Brain (organoid and tissue), 16 donors: ENCODE measurements at places on chromosomes 6 and 20.

DNA sequence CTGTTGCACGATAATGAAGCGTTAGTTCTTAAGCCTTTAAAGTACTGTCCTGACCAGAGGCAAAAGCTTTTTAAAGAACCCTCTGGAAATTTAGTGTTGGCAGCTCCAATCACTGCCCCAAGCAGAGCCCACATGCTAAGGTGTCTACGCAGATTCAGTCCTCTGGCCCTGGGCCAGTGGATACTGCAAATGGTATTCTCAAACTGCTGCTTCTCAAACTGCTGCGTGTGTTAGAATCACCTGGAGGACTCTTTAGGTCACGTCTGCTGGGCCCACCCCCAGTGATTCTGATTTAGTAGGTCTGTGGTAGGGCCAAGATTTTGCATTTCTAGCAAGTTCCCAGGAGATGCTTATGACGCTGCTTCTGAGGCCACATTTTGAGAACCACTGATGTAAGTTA lies 96.0 kb upstream of the CCDC28A start:
- no peak for DNase-seq

DNA sequence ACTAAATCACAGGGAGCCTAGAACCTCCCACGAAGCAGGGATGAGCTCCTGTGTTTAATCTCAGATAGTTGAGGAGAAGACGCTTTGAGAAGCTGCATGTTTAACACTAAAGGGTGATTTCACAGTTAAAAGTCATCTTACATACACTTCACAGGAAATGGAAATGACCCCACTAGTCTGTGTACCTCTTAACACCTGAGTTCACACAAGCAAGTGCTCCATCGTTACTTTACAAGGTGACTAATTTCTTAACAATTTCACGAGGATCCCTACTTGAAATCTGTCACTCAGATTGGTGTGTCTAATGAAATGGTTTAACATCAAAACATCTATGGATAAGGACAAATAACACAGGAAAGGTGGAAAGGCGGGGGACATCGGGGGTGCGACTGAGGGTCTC lies 93.8 kb upstream of the RPS6KA2 start:
- DNase-seq, result no peak

DNA sequence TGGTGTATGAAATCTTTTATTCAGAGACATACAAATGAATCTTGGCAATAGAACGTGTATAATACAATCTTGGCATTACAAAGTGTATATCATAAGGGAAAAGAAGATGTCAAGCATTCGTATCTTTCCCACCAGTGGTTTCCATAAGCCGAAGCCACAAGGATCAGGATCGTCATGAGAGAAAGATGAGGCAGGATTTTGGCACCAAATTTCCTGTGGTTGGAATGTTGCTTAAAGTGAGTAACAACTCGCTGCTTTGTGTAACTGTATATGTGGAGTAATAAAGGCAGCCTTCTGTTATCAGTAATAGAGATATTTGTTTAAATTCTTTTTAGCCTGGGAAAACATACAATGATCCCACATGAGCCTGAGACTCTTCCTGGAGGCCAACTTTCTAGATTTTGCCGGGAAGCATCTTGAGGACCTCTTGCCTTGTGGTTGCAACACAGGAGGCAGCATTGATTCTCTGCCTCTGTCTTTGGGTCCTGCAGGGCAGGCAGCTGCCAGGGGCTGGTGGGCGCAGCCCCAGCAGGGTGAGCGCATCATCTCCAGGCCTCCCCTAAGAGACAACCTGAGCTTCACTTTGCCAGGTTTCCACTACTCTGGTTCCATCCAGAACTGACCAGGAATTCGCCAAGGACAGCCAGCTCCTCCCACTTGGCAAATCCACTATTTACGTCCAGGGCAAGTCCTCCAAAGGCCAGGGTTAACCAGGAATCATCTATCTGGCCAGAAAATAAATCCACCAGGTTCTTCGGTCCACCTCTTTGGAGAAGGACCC lies 230.9 kb upstream of the SULF2 start:
- peak; percentile 67 for DNase-seq

DNA sequence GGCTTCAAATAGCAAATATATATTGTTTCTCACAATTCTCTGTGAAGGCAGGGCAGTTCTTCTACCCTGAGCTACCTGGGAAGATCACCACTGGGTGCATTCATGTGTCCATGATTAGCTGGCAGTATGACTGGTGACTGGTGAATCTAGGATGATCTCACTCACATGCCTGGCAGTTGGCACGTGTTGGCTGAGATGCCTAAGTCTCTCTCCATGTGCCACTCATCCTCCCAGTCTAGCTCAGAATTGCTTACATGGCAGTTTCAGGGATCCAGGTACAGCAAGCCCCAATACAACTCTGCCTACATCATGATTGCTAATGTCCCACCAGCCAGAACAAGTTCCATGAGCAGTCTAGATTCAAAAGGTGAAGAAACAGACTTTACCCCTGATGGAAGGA lies 346.8 kb upstream of the CNR1 start:
- no peak for DNase-seq

DNA sequence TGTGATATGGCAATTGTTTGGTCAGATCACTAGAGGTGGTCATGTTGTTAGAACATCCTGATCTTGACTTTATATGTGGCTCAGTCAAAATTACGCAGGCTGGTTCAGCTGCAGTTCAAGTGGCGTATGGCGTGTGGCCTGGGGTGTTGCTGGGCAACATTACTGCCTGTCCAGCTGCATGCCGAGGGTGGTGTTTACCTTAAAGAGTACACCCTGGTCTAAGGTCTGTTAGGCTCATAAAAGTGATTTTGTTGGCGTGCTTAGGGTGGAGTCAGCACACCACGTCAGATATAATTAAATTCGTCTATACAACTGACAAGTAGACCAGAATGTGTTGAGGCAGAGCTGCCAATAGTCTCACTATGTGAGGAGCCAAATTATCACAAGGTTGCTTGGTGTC lies 55.6 kb upstream of the NEDD9 start:
- no peak for DNase-seq

DNA sequence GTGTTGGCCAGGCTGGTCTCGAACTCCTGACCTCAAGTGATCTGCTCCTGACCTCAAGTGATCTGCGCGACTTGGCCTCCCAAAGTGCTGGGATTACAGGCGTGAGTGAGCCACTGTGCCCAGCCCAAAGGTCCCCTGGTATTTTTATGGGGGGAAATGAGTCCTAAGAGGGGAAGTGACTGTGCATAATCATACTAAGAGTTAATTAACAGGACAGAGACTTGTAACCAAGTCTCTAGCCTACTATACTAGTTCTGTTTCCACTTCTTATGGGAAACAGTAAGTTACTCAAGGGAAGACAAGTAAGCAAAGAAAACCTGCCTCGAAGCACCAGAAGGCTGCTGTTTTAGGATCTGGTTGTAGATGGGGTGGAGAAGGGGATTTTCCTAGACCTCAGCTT lies 27.9 kb downstream of the TCF15 start:
- DNase-seq, result no peak

DNA sequence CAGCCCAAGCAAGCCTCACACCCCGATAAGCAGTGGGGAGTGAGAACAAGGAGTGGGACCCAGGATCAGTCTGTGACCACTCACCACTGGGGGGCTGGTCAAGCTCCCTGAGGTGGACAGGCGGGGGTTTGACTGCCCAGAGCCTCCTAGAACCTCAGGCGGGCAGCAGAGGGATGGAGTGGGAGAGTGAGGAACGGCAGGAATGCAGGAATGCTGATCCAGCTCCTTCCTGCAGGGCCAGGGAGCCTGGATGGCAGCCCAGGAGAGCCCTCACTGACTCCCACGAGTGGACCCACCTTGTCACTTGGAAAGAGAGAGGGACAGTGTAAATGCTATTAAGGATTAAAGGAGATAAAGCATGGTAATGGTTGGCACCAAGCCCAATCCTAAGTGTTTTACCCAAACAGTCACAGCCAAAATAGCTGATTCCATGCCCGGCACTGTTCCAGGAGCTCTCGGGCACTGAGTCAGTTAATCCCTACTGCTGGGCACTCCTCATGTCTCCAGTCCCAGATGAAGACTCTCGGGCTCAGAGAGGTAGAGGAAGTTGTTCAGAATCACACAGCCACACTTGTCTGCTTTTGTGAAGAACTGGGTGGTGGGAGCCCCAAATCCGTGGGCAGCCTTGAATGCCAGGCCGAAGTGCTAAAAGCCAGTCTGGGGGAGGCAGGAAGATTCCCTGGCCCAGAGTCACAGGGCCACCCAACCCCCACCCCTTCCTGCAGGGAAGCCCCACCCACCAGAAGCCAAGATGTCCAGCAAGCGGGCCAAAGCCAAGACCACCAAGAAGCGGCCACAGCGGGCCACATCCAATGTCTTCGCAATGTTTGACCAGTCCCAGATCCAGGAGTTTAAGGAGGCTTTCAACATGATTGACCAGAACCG lies 3.1 kb downstream of the MYL9 start:
- no peak for DNase-seq

DNA sequence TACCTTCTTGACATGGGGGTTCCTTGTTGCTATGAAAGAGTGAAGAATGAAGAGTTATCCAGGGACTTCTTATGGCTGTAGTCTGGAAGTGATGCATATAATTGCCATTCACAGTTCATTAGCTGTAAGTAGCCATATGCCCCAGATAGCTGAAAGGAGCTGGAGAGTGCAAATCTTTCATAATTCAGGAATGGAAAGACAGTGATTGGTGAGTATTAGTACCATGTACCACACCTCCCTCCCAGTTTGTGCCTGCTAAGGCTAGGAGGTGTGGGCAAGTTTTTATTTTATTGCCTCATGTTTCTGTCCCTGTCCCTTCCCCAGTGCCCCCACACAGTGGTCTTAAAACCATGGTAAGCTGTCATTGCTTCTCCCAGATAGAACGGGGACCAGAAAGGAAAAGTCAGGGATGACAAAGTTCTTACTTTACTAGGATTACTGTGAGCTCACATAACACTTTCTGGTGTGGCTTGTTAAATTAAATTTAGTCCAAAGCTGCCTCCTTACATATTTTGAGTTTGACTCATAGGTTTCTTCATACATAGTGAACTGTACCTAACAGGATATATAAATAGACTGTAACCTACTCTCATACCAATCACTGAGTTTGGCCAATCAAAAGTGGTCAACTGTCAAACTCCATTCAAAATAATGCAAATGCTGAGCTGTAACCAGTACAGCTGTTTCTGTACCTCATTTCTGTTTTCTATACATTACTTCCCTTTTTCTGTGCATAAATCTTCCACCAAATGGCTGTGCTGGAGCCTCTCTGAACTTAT lies 119.4 kb downstream of the RFPL4B start:
- DNase-seq, result no peak

- DNase-seq, result peak; percentile 42
Measured at GRCh38 chr6:14016432-14016831, 91.7 kb downstream of the RNF182 start.

DNA sequence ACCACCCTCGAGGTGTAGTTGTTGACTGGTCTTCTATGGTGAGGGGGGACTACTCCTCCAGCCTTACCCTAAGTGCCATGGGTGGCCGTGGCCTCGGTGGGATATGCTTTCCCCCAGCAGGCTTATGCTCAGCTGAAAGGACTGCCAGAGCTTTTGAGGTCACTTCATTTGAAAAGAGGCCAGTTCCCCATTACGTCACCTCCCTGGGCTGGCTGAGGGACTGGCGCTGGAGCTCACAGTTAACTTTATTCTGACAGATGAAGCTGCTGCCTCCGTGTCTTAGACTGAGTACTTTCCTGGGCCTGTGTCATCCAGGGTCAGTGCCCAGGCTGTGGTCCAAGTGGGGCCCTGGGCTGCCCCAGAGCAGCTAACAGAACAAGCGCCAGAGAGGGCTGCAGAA lies 42.8 kb upstream of the PCMTD2 start:
- DNase-seq, result no peak

- DNase-seq, result no peak
Measured at GRCh38 chr6:131331151-131331550, 195.9 kb downstream of the AKAP7 start.

- no peak for DNase-seq
Measured at GRCh38 chr6:98308564-98308963, 525.8 kb upstream of the POU3F2 start.

GRCh38 chr20:45450097-45450818 lies 19.3 kb upstream of the WFDC2 start:
- no peak for DNase-seq

DNA sequence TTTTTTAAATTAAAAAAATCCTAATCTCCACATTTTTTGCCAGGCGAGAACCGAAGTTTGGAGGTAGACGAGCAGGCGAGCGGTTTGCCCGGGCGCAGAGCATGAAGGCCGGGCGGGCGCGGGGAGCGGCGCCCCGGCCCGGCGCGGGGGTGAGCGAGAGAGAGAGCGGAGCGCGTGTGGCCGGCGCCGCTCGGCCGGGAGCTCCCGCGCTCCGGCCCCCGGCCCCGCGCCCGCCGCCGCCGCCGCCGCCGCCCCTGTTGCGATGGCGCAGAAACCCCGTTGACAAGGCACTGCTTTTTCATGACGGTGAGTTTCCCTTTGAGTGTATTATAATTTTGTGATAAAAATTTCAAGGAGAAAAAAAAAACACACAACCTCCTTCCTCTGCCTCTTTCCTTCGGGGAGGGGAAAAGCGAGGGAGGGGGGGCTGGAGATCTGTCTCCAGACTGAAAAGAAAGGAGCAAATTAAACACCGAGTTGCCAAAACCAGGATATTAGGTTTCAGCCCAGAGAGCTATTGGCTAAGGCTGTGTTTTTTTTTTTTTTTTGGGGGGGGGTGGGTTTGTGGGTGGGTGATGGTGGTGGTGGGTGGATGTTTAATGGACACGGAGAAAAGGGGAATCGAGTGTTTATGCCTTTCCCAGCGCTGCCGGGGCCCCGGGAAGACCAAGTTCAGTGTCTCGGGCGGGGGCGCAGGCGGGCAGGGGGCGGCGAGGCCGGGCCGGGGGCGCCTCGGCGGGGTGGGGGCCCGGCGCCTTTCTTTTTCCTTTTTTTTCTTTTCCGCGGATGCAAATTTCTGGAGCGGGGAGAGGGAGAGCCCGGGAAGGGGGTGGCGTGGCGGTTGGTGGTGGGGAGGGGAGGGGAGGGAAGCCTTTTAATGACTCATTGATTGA lies at the start of gene BICRAL:
TSS of gene BICRAL (plus strand) at position 257 of the 893 bp plus-strand sequence. CDS start 39,971 bp downstream, outside the sequence.
- DNase-seq, result peak; percentile 87

- peak; percentile 97 for DNase-seq
Measured at GRCh38 chr6:156126535-156126934, 650.6 kb upstream of the ARID1B start.

- DNase-seq, result no peak
Measured at GRCh38 chr20:4234128-4234527, 218.8 kb upstream of the RNF24 start.

DNA sequence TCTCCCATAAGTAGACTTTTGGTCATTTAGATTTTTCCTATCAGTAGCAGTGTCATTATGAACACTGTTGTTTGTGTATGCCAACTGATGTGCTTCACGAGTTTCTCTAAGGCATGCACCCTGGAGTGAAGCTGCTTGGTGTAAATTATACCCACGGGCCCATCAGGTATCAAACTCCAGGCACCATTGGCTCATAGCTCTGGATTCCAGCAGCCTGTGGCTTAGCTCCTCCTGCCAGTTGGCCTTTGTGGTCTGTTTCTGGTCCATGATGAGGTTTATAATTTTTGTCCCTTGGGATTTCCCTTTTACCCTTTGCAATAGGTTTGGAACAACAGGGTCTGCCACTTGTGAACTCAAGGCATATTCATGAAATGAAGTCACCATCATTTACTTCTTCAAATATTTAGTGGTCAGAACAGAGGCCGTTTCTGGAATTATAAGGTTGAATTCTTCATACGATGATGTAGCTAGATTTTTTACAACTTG lies 350.5 kb downstream of the PRL start:
- DNase-seq, result no peak

GRCh38 chr20:14193885-14194284 lies 143.5 kb downstream of the FLRT3 start:
- no peak for DNase-seq

GRCh38 chr6:148223424-148223842 lies 119.2 kb upstream of the SASH1 start:
- no peak for DNase-seq
